ENCODE measurements at places on chromosomes 6 and 20.

GRCh38 chr6:168032005-168032760, 34.7 kb downstream of the KIF25 start:
- H3K27me3 ChIP-seq = no peaks in the 10 kb centered on the region
- H3K27ac ChIP-seq = peak overlapping the region; percentile 96
- H3K4me3 ChIP-seq = no peak overlapping the region
- DNase-seq = no peak
- H3K36me3 ChIP-seq = no peaks in the 10 kb centered on the region

- H3K27ac ChIP-seq = no peak overlapping the region
- H3K27me3 ChIP-seq = no peaks in the 10 kb centered on the region
- H3K4me3 ChIP-seq = no peak overlapping the region
- H3K4me1 ChIP-seq = no peaks in the 10 kb centered on the region
- DNase-seq = no peak
- H3K36me3 ChIP-seq = peaks cover 9% of the 10 kb centered on the region
These were observed 122.0 kb downstream of the GMPR start for GRCh38 chr6:16360365-16360764.

DNA sequence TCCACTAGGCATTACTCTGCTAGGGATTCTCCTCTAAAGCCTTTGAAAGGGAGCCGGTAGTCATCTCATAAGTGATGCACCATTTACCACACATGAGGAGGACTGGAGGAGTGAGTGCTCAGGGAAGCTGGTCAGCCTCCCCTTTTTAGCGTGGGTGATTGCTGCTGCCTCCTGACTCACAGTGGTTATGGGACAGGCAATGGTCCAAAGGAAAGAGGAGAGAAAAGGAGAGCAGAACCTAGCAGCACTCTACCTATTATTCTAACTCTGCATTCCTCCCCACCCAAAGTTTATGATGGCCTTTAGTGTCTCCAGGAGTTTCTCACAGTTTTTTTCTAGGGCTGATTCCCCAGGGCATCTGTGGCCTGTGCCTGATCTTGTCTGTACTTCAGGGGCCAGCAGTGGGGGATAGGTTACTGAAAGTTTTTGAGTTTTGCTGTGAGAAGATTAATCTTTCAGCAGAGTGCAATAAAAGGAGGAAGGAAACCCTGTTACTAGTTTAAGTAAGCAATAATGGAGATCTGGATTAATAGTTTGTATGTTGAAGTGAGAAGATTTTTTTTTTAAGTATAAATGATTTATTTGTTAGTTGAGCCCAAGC, 36.4 kb upstream of the GCLC start:
- DNase-seq = no peak
- H3K27ac ChIP-seq = no peak overlapping the region
- no peaks in the 10 kb centered on the region for H3K36me3 ChIP-seq
- no peaks in the 10 kb centered on the region for H3K27me3 ChIP-seq

DNA sequence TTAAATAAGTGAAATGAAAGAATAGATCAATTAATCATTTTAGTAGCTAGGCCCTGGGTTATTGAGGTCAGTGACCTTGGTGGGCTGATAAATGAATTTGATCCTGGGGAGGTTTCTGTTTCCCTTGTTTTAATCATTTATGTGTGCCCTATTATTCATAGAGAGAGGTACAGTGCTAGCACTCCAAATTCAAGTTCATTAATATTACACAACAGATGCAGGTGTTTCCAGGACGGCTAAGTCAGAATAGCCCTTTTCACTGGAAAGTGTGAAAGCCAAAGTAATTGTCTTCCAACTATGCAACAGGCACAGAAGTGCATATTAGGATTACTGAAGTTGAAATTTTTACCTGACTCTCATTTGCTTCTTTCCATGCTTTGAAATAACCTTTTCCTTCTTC, 61.7 kb upstream of the SGK1 start:
- no peak overlapping the region for H3K4me3 ChIP-seq
- DNase-seq = no peak
- H3K27ac ChIP-seq = peak overlapping the region; percentile 46
- H3K4me1 ChIP-seq = no peaks in the 10 kb centered on the region
- H3K36me3 ChIP-seq = no peaks in the 10 kb centered on the region
- no peaks in the 10 kb centered on the region for H3K27me3 ChIP-seq

DNA sequence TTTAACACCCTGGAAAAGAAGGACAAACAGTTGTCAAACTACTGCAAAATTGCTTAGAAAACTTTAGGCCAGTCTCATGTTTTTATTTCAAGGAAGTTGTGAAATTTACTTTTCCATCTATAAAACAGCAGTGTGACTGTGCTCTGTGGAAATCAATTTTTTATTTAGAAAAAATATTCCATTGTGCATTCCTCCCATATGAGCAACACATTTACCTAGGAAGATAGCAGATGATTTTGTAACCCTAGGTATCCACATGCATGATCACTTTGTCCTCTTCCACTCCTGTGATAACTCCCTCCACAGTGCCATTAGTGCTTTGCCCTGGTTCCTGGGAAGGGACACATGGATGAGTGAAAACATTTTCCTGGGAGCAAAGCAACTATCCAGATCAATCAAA, 70.0 kb upstream of the SHLD1 start:
- no peaks in the 10 kb centered on the region for H3K27me3 ChIP-seq
- no peaks in the 10 kb centered on the region for H3K36me3 ChIP-seq
- DNase-seq = no peak
- H3K4me1 ChIP-seq = peaks cover 13% of the 10 kb centered on the region
- H3K4me3 ChIP-seq = no peak overlapping the region
- H3K27ac ChIP-seq = no peak overlapping the region

DNA sequence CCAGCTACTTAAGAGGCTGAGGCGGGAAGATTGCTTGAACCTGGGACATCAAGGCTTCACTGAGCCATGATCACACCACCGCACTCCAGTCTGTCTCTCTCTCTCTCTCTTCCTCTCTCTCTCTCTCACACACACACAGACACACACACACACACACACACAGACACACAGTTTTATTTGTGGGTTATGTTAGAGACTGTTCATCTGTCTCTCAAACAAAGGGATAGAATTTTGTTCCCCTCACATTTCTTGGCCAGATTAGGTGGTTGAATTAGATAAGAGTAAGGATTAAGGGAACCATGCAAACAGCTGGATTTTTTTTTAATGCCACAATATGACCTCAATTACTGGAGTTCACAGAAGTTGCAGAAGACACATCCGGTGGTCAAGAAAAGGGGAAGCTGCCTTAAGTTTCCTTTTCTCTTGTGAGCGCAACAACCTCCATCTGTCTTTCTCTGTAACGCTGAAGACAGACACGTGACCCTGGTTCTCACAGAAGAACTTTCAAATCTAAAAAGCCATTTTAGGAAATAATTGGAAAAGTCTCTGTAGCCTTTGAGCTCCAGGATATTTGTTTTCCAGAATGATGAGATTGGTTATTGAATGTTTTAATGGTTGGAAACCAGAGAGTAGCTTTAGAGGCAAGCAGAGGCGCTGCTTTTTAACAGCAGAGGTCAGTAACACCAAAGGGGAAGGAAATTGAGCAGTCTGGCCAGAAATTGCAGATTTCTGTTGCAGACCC, 32.9 kb upstream of the LGSN start:
- H3K27ac ChIP-seq = no peak overlapping the region
- no peak overlapping the region for H3K4me3 ChIP-seq
- no peaks in the 10 kb centered on the region for H3K36me3 ChIP-seq
- peaks cover 13% of the 10 kb centered on the region for H3K4me1 ChIP-seq
- no peaks in the 10 kb centered on the region for H3K27me3 ChIP-seq
- DNase-seq = peak; percentile 21

GRCh38 chr20:31710423-31711108, 12.1 kb downstream of the BCL2L1 start:
- no peak overlapping the region for H3K4me3 ChIP-seq
- peaks cover 71% of the 10 kb centered on the region for H3K36me3 ChIP-seq
- H3K27ac ChIP-seq = peak overlapping the region; percentile 97
- peaks cover 49% of the 10 kb centered on the region for H3K4me1 ChIP-seq
- DNase-seq = peak; percentile 70
